ENCODE measurements at places on chromosomes 12 and 14.

GRCh38 chr14:42110167-42110566, 503.5 kb downstream of the LRFN5 start:
- DNase-seq: peak; percentile 1

DNA sequence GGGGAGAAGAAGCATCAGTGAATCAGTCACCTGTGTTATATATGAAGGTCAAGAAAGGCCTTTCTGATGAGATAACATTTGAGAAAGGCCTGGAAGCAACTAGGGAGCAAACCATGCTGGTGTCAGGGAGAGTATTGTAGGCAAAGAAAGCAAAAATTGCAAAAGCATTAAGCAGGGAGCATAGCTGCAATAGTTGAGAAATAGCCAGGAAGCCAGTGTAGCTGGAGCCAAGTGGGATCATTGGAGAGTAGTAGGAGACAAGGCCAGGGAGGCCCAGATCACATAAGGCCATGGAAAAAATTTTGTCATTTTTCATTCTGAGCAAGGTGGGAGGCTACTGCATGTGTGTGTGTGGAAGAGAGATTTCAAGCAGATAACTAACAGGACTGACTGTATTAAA, 18.8 kb upstream of the MAGOHB start:
- DNase-seq: no peak

GRCh38 chr14:26636561-26636960, 38.7 kb upstream of the NOVA1 start:
- no peak for DNase-seq

- no peak for DNase-seq
Observed at GRCh38 chr12:132285991-132286681, 43.3 kb downstream of the GALNT9 start.

GRCh38 chr12:121610239-121611149, 15.8 kb upstream of the ORAI1 start:
- no peak for DNase-seq

DNA sequence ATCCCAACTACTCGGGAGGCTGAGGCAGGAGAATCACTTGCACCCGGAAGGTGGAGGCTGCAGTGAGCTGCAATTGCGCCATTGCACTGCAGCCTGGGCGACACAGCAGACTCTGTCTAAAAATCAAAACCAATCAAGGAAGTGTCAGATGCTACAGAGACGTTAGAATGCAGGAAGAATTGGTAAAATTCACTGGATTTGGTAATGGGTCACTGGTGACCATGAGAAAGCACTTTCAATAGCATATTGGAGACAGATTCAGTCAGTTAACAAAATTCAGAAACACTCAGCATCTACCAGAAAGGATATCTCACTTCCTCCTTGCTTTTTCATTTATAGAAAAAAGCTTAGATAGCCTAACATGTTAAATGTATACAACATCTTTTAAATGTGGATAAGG, 17.5 kb downstream of the BIN2 start:
- DNase-seq: no peak

GRCh38 chr12:129486931-129487330, 416.9 kb downstream of the TMEM132D start:
- no peak for DNase-seq

DNA sequence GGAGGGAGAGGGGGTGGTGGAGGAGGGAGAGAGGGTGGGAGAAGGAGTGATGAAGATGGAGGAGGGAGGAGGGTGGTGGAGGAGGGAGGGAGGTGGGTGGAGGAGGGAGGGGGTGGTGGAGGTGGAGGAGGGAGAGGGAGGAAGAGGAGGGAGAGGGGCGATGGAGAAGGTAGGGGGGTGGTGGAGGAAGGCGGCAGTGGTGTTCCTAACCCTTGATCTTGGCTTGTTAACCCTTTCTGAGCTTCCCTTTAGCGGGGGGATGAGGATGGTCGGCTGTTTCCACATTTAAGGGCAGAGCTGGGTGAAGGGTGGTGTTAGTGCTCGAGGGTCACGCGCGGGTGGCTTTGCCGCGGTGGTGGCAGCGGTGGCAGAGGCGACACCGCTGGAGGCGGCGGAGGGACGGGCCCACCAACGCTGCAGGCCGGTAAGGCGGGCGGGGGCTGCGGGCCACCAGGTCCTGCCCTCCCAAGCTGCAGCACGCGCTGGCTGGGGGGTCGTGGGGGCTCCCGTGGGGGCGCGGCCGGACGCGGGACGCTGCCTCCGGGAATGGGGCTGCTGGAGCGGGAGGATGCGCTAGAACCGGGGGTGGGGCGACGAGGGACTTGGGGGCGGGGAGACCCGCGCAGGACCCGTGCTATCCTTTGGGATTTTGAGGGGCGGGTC, 156.3 kb downstream of the PTPN11 start:
- no peak for DNase-seq

- no peak for DNase-seq
Observed at GRCh38 chr12:43826681-43827080, 9.2 kb upstream of the TMEM117 start.

- DNase-seq: no peak
Observed at GRCh38 chr12:121741743-121742142, 29.2 kb downstream of the TMEM120B start.

DNA sequence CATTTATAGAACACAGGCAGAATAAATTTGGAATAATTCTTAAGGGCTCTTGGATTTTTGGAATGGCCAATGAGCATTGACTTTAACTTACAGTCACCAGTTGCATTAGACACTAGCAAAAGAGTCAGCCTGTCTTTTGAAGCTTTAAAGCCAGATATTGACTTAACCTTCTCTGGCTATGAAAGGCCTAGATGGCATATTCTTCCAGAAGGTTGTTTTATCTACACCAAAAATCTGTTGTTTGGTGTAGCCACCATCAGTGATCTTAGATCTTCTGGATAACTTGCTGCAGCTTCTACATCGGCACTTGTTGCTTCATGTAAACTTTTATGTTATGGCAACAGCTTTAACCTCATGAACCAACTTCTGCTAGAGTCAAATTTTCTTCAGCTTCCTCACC, 10.4 kb downstream of the PCNX1 start:
- DNase-seq: no peak

DNA sequence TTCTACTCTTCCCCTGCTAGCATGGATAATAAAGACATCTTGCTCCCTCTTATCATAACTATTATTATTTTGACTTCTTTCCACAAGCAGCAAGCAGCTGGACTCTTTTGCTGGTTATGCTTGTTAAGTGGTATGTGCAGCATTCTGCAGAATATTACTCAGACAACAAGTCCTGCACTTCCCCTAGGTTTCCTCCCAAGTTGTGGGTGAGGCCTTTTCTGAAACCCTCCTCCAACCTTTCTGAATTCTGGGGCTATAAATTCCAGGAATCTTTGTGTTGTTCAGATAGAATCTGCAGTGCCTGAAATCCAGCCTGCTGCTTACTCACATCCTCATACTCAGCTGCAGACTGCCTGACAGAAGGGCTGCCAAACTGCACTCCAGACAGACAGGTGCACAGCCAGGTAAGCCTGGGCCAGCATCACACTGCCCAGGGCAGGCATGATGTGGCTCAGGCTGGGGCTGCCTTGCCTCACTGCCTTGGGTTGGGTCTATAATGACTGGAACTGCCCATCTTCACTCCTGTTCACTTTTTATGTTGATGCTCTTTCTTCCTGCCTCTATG, 6.2 kb upstream of the DHRS2 start:
- DNase-seq: no peak

- no peak for DNase-seq
Observed at GRCh38 chr14:58189176-58189575, 10.8 kb upstream of the ACTR10 start.

DNA sequence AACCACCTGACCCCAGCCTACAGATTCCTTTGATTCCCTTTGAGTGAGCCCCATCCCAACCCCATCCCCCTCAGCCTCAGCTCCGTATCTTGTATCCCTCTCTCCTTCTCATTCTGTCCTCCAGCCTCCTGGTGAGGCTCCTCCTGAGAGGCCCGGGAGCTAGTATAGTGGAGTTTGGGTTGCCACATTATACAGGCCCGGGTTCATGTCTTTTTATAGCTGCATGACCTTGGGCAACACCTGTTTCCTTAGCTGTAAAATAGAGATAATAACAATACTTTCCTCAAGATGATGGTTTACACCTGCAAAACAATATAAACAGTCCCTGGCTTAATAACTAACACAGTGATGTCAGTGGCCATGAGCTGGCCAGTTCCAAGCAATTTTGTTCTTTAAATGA, 89.8 kb downstream of the STAB2 start:
- DNase-seq: no peak

DNA sequence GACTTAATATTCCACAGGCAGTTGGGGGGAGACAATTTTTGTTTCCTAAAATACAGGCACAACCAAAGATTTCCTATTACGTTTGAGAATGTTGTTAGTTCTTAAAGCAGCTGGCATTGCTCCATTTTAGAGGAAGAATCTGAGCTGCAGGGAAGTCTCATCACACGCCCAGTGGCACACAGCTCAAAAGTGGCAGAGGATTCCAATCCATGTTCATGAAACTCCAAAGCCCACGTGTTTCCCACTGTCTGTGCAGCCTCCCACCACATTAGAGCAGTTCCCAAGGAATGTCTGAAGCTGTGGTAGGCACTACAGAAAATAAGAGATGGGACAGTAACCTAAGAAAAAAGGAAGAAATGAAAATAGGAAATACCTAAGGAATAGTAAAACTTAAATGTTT, 6.1 kb upstream of the IL26 start:
- no peak for DNase-seq

- no peak for DNase-seq
Observed at GRCh38 chr14:20194101-20194500, 3.4 kb downstream of the OR11G2 start.

- DNase-seq: no peak
Observed at GRCh38 chr14:61691495-61691894, 3.8 kb upstream of the HIF1A start.

GRCh38 chr12:13189264-13189663, 7.3 kb upstream of the EMP1 start:
- DNase-seq: no peak
